HCT116 (cell line): ENCODE measurements at places on chromosomes 1 and 21.

GRCh38 chr1:247614625-247615024 lies 9.2 kb downstream of the OR2G3 start:
- H3K4me1 ChIP-seq = no peaks in the 10 kb centered on the region
- H3K36me3 ChIP-seq = no peaks in the 10 kb centered on the region
- no peaks in the 10 kb centered on the region for H3K27me3 ChIP-seq

DNA sequence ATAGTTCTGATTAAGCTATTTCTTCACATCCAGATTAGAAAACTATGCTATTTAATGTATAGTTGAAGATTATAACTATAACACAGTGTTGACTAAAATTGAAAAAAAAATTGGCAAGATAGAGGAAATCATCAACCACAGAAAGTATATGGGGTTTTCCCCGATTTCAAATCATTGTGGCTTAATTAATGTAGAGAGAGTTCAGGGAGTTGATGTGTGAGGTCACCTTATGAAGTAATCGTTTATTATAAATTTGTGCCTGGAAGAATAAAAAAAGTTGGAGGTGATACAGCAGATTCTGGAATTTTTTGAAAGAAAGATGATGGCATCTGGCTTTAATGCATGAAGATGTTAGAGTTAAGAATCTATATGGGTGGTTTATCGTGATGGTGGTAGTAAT lies 84.3 kb downstream of the PTGS2 start:
- DNase-seq = no peak
- no peak overlapping the region for H3K27ac ChIP-seq
- no peak overlapping the region for H3K4me3 ChIP-seq

DNA sequence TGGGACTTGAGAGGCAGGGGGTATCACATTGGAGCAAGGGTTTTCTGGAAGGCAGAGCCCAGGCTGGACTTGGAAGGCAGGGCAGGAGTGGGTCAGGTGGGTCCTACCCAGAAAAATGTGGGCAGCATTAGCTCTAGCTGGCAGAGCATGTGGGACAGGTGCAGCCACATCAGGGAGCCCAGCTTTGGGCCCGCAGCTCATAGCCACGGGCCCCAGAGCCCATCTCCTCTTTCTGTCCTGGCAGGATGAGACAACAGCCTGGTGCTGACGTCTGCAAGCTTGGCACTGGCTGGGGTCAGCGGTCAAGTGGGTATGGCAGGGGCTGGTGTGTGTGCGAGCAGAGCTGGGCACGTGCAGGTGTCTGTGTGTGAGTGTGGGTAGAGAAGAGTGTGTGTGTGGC lies 154.7 kb downstream of the GRIK3 start:
- H3K27ac ChIP-seq = no peak overlapping the region
- H3K27me3 ChIP-seq = peaks cover 40% of the 10 kb centered on the region
- no peak overlapping the region for H3K4me3 ChIP-seq
- DNase-seq = no peak
- H3K36me3 ChIP-seq = no peaks in the 10 kb centered on the region

DNA sequence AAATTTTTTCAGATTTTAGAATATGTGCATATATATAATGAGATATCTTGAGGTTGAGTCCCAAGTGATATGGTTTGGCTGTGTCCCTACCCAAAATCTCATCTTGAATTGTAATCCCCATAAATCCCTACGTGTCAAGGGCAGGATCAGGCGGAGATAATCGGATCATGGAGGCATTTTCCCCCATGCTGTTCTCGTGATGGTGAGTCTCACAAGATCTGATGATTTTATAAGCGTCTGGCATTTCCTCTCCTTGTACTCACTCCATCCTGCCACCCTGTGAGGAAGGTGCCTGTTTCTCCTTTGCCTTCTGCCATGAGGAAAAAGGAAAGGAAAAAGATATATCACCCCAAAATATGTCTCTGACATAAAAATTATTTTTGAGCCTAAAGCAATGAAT lies 64.6 kb downstream of the TOR3A start:
- H3K36me3 ChIP-seq = no peaks in the 10 kb centered on the region
- no peaks in the 10 kb centered on the region for H3K27me3 ChIP-seq
- DNase-seq = no peak
- H3K4me3 ChIP-seq = no peak overlapping the region
- no peak overlapping the region for H3K27ac ChIP-seq

- no peak overlapping the region for H3K27ac ChIP-seq
- H3K4me3 ChIP-seq = no peak overlapping the region
- H3K36me3 ChIP-seq = no peaks in the 10 kb centered on the region
- DNase-seq = no peak
Measured at GRCh38 chr1:16421201-16421600, 16.0 kb downstream of the SPATA21 start.

DNA sequence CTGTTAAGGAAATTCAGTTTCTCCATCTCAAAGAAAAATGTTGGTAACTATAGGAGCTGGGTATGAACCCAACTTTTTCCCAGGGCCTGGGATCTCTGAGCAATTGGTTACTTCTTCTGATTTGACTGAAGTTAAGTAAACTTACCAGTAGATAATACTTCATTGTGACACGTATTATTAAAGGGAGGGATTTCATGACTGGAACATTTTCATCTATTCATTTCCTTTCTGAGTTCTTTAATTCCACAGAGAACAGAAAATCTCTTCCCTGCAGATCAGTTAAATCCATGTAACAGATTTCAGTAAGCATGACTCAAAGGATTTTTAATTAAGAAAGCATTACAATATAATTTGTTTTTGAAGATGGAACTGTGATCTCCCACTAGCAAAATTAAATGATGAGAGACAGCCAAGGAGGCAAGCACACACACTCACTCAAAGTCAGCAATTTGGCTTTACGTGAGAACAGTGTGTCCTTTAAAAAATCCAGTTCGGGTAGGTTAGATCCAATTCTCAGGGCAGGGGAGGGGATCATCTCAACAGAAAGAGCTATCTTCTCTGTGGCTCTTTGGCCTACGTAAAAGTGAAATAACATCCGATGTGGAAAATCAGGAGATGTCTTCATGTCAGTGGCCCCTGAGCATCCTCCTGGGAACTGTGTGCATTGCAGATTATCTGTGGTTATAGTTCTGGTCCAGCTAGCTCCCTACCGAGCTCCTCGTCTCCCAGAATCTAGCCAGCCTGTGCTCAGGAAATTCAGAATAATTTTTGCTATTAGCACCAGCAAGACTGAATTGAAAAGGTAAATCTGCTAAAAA lies 10.8 kb upstream of the MYOC start:
- H3K27me3 ChIP-seq = no peaks in the 10 kb centered on the region
- no peak overlapping the region for H3K4me3 ChIP-seq
- H3K4me1 ChIP-seq = peaks cover 7% of the 10 kb centered on the region
- no peak for DNase-seq

DNA sequence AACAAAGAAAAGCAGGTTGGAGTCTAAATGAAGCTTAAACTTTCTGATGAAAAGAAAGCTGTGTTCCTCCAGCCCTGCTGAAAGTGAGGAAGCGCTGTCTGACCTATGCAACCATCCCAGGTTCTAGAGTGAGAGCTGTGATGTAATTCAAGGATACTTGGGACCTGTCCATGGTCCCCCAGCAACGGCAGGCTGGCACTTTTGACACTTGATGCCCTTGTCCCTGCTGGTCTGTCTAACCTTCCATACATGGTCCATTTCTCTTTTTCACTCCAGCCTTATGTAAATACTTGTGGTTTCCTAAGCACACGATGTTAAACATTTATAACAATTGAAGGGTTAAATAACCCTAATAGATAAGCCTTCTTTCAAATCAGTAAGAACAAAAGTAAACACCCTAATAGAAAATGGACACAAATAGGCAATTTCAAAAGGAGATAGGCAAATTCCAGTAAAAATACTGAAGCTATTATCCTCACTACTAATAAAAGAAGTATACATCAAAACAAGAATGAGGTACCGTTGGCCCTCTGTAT lies 17.7 kb upstream of the KDM4A start:
- no peaks in the 10 kb centered on the region for H3K27me3 ChIP-seq
- no peaks in the 10 kb centered on the region for H3K36me3 ChIP-seq
- H3K27ac ChIP-seq = no peak overlapping the region
- H3K4me3 ChIP-seq = no peak overlapping the region
- H3K4me1 ChIP-seq = peaks cover 14% of the 10 kb centered on the region; the same call in 1 of the 2 replicates
- no peak for DNase-seq

DNA sequence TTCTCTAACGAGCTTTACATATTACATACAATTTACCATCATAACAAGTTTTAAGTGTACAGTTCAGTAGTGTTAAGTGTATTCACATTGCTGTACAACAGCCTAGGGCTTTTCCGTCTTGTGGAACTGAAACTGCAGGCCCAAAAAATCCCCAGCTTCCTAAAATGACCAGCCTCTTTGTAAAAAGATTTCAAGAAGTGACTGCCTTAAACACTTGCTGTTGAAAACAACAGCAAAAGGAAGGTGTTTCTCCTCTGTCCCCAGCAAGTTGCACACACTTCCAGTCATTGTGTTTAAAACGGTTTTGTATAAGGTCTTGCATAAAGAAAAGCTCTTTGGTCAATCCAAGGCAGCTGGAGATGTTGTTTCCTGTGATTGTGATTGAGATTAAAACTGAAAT lies 16.0 kb upstream of the GBP1 start:
- no peaks in the 10 kb centered on the region for H3K4me1 ChIP-seq
- H3K27me3 ChIP-seq = no peaks in the 10 kb centered on the region
- no peak for DNase-seq
- H3K36me3 ChIP-seq = no peaks in the 10 kb centered on the region

DNA sequence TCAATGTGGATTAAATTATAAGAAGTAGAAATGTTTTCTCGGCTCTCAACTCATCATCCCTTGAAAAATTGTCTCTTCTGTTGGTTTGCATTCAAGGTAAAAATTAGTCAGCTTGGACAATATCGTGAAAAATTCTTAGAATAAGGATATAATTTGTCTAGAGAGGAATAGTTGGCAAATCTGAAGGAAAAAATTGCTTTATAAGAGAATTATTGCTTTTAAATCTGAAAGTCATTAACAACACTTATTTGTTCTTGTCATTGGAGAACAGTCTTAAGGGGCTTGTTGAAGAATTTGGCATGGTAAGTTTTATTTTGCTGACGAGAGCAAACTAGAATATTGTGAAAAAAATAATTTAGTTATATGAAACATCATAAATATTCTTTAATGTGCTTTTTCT lies 26.4 kb downstream of the ANGPTL1 start:
- H3K4me3 ChIP-seq = no peak overlapping the region
- no peaks in the 10 kb centered on the region for H3K36me3 ChIP-seq
- no peak for DNase-seq
- no peak overlapping the region for H3K27ac ChIP-seq
- H3K4me1 ChIP-seq = peaks cover 12% of the 10 kb centered on the region; the same call in 1 of the 2 replicates

DNA sequence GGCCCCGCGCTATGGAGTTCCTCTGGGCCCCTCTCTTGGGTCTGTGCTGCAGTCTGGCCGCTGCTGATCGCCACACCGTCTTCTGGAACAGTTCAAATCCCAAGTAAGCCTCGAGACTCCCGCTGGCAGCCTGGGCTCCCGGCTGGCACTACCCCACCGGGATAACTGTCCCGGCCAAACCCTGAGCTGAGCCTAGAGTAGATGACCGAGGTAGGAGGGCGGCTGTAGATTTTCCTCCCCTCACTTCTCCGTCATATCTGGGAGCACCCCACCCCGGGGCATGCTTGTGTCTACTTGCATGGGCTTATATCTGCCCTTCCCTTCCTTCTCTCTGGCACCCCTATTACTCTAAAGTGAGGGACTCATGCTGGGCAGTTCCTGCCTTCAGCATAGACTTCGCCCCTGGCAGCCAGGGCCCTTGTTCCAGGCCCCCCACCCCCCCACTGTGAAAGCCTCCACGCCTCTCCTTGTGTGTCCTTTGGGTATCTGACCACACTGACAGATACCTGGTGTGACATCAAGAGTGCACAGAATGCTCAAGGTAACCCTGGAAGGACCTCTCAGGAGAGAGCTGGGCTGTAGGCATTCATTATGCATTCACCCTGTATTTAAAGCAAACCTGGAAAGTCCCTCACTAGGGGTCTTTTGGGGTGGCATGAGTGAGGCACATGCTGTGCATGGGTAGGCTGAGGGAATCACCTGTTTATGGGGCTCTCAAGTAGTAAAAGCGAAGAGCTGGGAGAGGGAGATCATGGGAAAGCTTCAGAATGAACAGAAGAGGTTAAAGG lies 485 bp downstream of the EFNA1 start:
- peak overlapping the region; percentile 97 for H3K27ac ChIP-seq
- H3K36me3 ChIP-seq = peaks cover 7% of the 10 kb centered on the region

- H3K27me3 ChIP-seq = no peaks in the 10 kb centered on the region
- DNase-seq = no peak
- peaks cover 11% of the 10 kb centered on the region; the same call in 1 of the 2 replicates for H3K36me3 ChIP-seq
- peaks cover 22% of the 10 kb centered on the region; the same call in 1 of the 2 replicates for H3K4me1 ChIP-seq
Measured at GRCh38 chr1:1779320-1779675, 1.0 kb upstream of the NADK start.
